ENCODE measurements at places on chromosomes 5 and 9.

GRCh38 chr5:119036101-119036762, 34.7 kb upstream of the DMXL1 start:
- no peak for DNase-seq

DNA sequence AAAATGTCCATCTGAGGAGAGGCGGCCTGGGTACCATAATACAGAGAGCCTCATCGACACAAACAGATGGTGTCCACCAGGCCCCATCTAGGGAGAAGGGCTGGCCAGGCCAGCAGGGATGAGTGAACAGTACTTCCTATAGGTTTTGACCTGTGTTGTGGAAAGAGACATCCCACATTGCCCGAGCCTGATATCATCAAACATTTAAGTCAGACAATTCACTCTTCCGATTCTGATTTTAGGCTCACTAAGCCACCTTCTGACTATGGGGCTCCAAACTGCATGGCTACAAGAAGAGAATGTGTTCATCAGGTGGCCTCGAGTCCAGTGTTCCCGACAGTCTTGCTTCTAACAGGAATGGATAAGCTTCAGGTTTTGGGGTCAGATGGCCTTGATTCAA, 38.9 kb downstream of the SLC22A5 start:
- DNase-seq: no peak

- DNase-seq: no peak
Measured at GRCh38 chr5:159218595-159219023, 9.3 kb upstream of the RNF145 start.

DNA sequence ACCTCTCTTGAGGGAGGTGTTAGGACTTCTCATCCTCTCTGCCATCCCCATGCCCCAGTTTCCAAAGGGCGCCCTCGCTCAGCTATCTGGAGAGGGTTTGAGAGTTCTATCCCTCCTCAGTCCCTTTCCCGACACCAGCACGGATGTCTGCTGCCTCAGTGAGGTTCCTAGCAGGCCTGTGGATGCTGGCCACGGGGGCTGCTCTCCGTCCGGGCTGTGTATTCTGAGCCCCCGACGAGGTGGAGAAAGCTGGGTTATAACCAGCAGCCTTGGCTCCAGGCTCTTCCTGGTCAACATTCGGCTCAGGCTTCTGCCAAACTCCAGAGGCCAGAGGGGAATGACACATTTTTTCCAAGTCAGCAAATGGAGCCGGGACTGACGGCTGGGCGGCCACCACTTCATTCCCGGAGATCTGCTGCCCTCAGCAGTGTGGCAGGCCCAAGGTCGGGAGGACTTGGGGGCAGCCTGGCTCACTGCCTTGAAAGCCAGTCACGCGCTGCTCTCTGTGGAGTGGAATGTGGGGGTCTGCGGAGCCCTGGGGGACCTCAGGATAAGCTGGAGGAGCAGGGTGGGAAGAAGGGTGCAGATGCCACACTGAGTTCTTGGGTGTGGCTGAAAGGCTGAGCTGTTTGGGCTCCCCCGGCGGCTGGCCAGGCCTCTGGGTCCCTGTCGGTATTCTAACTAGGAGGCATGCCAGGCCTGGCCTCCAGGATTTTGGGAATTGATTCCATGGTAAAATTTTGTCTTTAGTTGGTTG, 27.4 kb downstream of the PTPA start:
- no peak for DNase-seq

- no peak for DNase-seq
Measured at GRCh38 chr9:132975961-132976360, 2.5 kb upstream of the GFI1B start.

DNA sequence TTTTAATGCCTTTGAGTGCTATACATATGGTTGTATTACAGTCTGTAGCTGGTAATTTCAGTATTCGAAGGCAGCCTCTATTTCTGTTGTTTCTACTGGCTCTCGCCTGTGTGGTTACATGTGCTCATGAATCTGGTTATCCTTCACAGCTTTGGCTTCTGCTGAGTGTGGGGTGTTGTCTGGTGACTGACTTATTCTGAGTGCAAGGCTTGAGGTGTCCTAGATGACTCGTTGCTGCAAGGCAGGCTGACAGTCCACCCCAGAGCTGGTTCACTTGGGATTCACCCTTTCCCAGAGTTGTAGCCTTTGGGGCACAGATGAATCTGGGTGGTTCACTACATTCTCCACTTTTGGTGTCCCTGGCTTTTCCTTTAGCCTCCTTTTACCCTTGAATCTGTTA, 41.4 kb downstream of the PDE8B start:
- no peak for DNase-seq

GRCh38 chr9:126708178-126708577, 94.5 kb downstream of the LMX1B start:
- no peak for DNase-seq

DNA sequence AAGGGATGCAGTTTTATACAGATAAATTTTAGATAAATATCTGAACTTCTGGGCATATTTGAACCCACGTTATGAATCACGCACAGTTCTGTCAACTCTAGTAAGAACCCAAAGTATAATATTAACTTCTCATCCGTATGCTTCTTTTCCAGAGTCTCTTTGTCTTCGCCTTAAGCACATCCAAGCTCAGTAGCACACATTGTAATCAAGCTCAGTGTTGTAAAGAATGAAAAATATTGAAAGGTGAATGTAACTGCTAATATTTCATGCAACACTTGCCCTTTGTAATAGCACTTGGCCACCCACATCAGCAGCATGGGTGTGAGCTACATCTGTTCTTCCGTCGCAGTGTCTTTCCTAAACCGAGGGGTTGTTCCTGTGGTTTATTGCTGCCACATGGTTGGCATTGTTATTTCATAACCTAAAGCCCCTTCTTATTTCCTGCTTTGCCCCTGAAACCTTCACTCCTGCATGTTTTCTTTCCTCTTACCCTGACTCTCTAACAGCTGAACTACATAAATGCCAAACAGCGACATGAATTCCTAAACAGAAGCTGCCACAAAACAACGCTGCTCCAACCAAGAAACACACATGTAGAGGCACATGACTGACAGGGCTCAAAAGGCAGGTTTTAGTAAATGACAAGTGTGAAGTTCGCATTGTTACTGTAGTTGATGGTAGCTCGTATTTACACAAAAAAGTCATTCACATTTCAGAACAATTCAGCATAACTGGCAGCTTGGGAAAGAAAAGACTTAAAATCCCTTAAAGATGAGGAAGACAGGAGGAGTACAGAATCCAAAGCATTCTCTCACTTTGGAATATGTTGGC, 190.1 kb upstream of the MEF2C start:
- no peak for DNase-seq

- no peak for DNase-seq
Measured at GRCh38 chr5:103890313-103890712, 327.7 kb upstream of the NUDT12 start.

DNA sequence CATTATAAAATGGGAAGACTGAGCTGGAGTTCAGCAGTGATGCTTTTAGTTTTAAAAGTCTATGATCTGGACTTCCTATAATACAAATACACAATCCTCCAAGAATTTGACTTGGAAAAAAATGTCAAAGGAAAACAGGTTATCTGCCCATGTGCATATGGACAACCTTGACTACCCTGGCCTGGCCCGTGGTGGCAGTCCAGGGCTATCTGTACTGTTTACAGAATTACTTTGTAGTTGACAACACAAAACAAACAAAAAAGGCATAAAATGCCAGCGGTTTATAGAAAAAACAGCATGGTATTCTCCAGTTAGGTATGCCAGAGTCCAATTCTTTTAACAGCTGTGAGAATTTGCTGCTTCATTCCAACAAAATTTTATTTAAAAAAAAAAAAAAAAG, 17.3 kb downstream of the MOCS2 start:
- no peak for DNase-seq

DNA sequence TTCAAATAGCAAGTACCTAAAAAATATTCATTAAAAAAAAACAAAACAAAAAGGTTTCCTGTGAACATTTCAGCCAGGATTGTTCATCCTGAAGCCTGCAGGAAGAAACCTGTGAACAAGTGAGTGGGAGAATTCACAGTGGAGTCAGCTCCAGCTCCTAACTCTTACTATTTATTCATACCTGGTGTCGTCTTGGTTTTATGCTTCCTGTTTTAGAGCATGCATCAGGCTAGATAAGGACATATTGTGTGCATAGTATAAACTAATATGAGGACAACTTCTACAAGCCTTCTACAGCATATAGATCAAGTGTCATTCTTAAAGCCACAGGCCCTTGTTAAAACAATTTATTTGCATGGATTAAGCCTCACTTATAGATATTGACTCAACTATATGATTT, 169.9 kb downstream of the EFNA5 start:
- DNase-seq: no peak

DNA sequence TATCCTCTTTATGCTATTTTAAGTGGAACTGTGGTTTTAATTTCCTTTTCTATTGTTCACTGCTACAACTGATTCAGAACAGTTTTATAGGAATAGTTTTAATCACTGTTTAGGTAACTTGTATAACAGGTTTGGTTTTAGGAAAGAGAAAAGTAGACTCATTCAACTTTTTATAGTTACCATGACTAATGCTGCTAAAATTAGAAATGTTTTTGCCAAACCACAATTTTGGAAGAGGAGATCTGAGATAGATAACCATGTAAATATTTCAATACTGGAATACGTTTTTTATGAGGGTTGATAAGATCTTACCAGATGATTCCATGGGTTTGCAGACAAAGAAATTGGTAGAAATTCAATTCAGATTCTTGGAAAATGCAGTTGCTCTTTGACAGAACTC, 404.6 kb upstream of the ARRDC3 start:
- no peak for DNase-seq

DNA sequence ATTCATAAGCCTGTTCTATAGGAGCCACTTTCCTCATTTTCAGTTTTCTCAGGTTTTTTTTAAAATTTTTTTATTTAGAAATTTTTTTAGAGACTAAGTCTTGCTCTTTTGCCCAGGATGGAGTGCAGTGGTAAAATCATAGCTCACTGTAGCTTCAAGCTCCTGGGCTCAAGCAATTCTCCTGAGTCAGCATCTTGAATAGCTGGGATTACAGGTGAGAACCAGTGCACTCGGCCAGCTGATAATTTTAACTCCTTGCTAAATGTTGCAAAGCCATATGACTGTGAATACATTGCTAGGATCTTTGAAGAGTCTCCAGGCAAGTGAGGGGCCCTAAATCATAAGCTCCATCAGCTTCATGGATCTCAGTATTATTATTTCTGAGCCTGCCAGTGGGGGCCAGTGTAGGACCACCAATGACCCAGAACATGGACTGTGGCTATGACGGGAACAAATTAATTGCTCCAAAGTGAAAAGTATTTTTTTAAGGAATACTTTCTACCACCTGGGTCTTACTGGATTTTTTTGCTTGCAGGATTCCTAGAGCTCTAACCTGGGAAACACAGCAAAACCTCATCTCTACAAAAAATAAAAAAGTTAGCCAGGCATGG, 5.7 kb upstream of the GAPVD1 start:
- DNase-seq: peak; percentile 24

GRCh38 chr9:93859431-93860215, 95.5 kb downstream of the BARX1 start:
- DNase-seq: peak; percentile 28

GRCh38 chr5:68542207-68542606, 326.7 kb downstream of the PIK3R1 start:
- no peak for DNase-seq

- DNase-seq: no peak
Measured at GRCh38 chr9:17004500-17004899, 130.3 kb upstream of the CNTLN start.

- no peak for DNase-seq
Measured at GRCh38 chr5:172797771-172798191, 26.8 kb upstream of the DUSP1 start.
